BJ (cell line): ENCODE measurements at places on chromosomes 1 and 21.

GRCh38 chr21:41564871-41565274 lies 56.9 kb upstream of the TMPRSS2 start:
- DNase-seq: peak; percentile 68

- DNase-seq: no peak
Measured at GRCh38 chr1:106954661-106955229, 101.7 kb upstream of the PRMT6 start.

DNA sequence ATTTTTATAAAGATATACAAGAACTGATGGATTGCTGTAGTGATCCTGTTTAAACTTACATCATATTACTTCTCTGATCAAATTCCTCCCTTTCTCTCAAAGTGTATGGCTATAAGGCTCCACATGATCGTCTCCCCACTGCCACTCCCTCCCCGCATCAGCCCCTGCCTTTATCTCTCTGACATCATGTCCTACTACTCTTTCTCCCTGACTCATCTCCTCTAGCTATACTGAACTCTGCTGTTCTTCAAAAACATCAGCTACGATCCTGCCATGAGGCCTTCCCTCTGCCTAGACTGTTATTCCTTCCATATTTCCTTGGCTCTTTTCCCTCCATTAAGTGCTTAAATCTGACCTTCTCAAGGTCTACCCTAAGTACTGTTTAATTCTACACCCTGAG lies 22.8 kb downstream of the HFM1 start:
- no peak for DNase-seq

- DNase-seq: no peak
Measured at GRCh38 chr1:61588736-61589672, 135.9 kb downstream of the TM2D1 start.

DNA sequence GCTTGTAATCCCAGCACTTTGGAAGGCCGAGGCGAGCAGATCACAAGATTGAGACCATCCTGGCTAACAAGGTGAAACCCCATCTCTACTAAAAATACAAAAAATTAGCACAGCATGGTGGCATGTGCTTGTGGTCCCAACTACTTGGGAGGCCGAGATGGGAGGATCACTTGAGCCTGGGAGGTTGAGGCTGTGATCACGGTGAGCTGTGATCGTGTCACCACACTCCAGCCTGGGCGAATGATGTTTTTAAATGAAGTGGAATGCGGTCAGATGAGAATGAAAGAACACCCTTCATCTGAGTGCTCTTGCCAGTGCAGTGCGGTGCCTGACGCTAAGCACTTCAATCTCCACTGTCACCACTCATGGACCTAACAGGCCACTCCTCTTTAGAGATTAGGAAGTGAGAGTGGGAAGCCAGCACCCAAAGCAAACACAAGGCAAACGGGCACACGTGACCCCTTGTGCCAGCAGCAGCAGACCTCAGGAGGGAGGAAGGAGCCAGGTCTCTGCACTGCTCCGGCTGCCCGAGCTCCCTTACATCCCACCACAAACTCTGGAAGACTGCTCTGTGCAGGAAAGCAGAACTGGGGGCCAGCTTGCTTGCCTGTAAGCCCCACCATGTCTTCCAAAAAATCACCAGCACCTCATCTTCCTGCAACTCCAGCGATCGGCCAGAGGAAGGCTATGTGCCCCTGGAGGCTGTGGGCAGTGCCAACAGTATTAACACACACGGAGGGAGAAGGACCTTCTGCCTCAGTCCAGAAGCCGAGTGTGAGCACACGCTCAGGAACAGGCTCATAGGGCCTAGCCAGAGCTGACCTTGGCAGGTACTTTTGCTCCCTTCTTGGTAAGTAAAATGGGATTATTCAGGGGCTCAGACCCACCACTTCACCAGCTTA lies 9.7 kb downstream of the CTNNBIP1 start:
- no peak for DNase-seq

- DNase-seq: no peak
Measured at GRCh38 chr1:233114860-233115259, 164.4 kb downstream of the NTPCR start.

DNA sequence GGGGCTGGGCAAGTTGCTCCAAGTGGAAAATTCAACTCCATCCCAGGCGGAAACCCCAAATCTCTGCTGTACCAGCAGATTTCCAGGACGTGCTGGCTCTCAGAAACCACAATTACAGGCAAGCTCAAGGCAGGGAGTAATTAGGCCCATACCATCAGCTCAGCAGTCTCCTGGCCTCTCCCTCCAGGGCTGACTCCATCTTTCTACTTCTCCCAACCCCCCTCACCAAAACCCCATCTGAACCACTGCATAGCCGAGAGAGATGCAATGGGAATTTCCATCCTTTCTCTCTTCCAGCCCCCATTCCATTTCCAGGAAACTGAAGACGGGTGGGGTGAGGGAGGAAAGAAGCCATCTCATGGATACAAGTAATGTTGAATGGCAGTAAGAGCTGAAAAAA lies 41.2 kb downstream of the ARHGEF11 start:
- DNase-seq: no peak

GRCh38 chr1:231355171-231355570 lies 17.1 kb downstream of the SPRTN start:
- no peak for DNase-seq

DNA sequence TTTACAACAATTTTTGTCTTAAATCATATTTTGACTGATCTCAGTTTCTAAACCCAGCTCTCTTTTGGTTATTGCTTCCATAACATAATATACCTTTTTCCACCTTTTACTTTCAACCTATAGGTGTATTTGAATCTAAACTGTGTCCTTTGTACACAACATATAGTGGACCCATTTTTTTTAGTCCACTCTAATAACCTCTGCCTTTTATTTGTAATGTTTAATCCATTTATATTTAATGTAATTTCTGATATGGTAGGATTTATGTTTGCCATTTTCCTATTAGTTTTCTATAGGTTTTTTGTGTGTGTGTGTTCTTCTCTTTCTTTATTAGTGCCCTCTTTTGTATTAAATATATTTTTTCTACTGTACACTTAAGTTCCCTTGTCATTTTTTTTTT lies 22.4 kb upstream of the SLAMF1 start:
- DNase-seq: no peak

DNA sequence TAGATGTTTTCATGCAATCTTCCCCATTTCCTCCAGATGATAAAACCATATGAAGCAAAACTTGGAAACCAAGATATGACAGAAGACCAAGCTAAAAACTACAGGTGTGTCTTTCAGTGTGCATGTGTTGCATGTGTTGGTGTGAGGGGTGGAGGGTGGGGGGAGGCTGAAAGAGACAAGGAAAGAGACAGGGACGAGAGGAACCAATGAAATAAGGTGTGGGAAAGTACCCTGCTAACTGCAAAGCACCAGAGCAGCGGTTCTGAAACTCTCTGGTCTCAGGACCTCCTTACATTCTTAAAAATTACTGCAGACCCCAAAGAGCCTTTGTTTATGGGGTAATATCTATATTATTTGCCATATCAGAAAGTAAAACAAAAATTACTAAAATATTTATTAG lies 87.4 kb upstream of the HIVEP3 start:
- DNase-seq: no peak

DNA sequence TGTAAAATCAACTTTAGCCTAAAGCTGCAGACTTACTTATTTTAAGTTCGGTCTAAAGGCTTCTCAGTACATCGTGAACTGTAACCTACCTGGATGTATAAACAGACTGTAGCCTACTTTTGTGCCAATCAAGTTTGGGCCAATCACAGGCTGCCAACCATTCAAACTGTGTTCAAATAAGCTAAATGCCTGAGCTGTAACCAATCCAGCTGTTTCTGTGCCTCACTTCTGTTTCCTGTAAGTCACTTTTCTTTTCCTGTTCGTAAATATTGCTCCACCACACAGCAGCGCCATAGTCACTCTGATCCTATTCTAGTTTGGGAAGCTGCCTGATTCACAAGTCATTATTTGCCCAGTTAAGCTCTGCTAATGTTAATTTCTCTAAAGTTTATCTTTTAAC lies 37.5 kb upstream of the SLAMF9 start:
- DNase-seq: no peak

GRCh38 chr1:202952818-202953217 lies 5.3 kb downstream of the ADIPOR1 start:
- no peak for DNase-seq

- DNase-seq: no peak
Measured at GRCh38 chr1:5267603-5268235, 613.3 kb downstream of the AJAP1 start.

GRCh38 chr1:116751621-116752020 lies 2.6 kb upstream of the CD2 start:
- DNase-seq: no peak

DNA sequence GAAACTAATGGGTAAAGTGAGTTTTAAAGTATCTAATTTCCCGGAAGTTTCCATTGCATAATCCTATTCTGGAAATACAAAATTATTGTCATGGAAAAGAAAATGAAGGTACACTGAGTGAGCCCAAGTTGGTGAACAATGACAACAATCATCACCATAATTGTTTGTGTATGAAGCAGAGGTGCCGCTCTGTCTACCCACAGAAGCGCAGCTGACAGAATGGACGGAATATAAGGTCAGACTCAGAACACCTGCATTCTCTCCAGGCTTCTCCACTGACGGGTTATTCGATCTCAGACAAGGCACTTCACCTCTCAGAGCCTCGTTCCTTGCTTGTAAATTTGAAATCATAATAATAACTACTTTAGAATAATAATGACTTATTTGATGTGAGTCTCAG lies 99.1 kb upstream of the NGF start:
- no peak for DNase-seq

GRCh38 chr1:155873860-155874259 lies 14.5 kb downstream of the SYT11 start:
- DNase-seq: no peak

- DNase-seq: no peak
Measured at GRCh38 chr1:247415423-247416361, at the start of gene NLRP3. Gene NLRP3, plus strand, starts transcription at chr1:247416173. Its CDS starts 2,628 bp downstream, at chr1:247418801.

DNA sequence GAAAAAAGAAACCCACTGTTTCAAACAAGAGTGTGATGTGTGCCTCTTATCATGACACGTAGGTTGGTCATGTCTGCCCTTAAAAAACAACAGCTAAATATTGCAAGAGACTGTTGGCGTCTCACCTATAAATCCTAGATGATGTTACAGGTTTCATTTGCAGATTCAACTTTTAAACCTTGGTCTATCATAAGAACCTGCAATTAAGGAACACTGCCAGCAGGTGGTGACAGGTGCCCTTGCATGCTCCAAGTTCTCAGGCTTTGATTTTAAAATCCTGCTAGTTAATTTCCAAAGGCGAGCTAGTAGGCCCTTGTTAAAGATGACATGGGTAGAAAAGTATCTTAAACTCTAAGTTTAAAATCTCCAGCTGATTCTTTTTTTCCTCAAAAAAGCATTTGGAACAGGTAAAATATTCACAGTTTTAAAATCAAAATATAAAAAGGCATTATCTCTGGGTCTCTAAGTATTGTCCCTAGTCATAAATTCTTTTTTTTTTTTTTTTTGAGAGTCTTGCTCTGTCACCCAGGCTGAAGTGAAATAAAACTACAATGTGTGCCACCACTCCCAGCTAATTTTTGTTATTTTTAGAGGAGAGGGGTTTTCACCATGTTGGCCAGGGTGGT lies 39.1 kb downstream of the CLSTN1 start:
- no peak for DNase-seq

DNA sequence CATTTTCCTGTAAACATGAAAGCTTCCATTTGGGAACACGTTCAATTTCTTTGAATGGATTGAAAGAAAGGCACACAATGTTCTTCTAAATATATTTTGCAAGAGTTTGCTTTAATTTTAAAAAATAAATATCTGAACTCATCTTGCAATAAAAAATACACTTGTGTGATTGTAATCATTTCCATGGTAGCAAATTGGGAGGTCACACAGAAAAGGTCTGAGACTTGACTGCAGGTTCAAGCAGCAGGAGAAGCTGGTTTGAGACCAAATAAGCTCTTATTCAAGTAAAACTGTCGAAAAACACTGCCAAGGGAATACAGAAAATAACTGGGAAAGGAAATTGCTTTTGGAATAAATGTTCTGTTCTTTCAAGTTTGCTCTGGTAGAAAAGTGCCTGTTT lies 498.9 kb downstream of the ADGRL2 start:
- no peak for DNase-seq

DNA sequence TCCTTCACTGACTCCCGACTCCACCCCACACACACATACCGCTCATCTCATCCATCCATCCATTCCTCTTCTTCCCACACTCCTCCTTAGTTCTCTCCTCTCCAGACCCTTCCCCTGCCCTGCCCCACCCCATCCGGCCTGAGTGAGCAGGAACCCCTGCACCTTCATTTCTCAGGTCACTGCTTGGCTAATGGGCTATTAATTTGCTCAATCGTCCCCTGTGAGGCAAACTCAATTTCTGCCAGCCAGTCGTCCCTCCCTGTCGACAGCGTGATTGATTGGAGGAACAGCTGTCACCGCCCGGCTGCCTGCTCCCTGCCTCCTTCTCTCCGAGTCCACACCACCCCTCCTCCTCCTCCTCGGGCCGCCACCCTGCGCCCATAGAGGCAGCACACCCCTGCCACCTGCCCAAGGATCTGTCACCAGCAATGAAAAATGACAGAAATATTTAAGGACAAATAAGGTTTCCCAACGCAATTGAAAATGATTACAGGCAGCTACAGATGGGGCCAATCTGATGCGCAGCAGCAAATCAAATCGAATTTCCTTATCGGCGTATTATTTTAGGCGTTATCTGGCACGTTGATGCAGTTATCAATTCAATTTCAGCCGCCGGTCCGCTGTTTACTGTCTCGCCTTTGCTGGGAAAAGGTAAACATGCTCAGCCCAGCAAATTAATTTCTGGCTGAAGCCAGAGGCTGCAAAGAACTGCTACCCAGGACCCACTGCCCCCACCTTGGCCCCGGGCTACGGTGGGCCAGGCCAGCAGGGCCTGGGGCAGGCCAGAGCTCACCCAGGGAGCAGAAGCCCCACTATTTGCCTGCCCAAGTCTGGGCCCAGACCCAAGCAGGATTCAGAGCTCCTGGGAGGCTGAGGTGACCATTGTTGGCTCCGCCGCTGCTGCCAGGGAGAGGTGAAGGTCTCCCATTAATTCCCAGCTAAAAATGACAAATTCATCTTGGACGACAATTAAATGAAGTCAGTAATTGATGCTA lies 71.3 kb downstream of the TMEM53 start:
- no peak for DNase-seq

- no peak for DNase-seq
Measured at GRCh38 chr1:151693057-151693651, 23.4 kb downstream of the CELF3 start.

GRCh38 chr1:54516249-54516920 lies 31.6 kb upstream of the ACOT11 start:
- no peak for DNase-seq

- no peak for DNase-seq
Measured at GRCh38 chr1:230794871-230795605, 47.9 kb downstream of the CAPN9 start.
